ENCODE measurements at places on chromosomes 7 and 10. TPM values are rescaled to one million over a fixed set of nuclear protein-coding genes. Genes with fewer than 3 reads are reported as not detected.

COPS6 gene
- 88.8 TPM for total RNA-seq

TACC2 gene
- total RNA-seq = not detected

ZNF22 gene
- 22.7 TPM for total RNA-seq

PRSS37 gene
- not detected for total RNA-seq

TRIM50 gene
- not detected for total RNA-seq

EMX2 gene
- total RNA-seq = not detected

UCN3 gene
- not detected for total RNA-seq

VSTM2A gene
- total RNA-seq = not detected

Data from natural killer cell treated with Interleukin-12 subunit alpha and Interleukin-12 subunit beta and Interleukin-15 and Interleukin-18, amount 100 ng/mL, for 72 hours (primary cell).